NCI-H2171 treated with DMSO at 0.1 percent for 48 hours (cell line): ENCODE measurements at places on chromosomes 1 and 21.

GRCh38 chr1:21645550-21645949 is 23.6 kb downstream of the RAP1GAP start:
- no peak for DNase-seq

GRCh38 chr1:20589331-20590278 is 708 bp downstream of the CDA start:
- no peak for DNase-seq

GRCh38 chr1:147052677-147053076 is 114.6 kb downstream of the NBPF12 start:
- no peak for DNase-seq

DNA sequence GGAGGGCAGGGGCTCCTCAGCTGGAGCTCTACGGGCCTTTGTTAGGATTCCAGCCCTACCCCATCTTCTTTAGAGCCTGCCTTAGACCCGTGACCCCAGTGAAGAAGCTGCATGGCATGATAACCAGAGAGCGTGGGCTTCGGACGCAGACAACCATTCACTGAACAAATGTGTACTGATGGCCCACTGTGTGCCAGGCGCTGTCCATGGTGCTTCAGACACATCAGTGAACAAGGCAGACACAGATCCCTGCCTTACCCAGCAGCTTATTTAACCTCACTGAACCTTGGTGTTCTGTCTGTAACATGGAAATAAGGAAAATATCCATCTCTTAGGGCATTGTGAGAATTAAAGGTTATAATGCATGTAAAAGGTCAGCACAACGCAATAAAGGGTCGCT is 9.5 kb downstream of the CHIT1 start:
- DNase-seq: no peak
